ENCODE measurements at places on chromosomes 11 and 22.

DNA sequence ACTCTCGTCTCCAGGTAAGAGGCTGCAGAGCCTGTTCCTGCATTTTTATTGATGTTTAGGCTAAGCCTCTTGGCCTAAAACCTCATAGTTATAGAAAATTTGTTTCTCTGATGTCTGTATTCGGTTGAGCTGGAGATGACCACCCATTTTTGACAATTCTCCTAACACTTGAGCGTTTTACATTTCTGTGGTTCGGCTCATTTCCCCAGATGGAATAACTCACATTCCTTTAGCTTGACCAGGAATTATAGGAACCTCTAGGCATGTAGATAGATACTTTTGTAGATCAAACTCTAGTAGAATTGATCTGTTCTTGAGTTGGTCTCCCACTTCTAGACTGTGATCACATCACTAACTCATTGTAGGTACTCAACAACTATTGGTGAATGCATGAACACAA lies 172.6 kb upstream of the CADM1 start:
- no peaks in the 10 kb centered on the region for H3K27me3 ChIP-seq
- H3K36me3 ChIP-seq, result no peaks in the 10 kb centered on the region
- no peak for DNase-seq

DNA sequence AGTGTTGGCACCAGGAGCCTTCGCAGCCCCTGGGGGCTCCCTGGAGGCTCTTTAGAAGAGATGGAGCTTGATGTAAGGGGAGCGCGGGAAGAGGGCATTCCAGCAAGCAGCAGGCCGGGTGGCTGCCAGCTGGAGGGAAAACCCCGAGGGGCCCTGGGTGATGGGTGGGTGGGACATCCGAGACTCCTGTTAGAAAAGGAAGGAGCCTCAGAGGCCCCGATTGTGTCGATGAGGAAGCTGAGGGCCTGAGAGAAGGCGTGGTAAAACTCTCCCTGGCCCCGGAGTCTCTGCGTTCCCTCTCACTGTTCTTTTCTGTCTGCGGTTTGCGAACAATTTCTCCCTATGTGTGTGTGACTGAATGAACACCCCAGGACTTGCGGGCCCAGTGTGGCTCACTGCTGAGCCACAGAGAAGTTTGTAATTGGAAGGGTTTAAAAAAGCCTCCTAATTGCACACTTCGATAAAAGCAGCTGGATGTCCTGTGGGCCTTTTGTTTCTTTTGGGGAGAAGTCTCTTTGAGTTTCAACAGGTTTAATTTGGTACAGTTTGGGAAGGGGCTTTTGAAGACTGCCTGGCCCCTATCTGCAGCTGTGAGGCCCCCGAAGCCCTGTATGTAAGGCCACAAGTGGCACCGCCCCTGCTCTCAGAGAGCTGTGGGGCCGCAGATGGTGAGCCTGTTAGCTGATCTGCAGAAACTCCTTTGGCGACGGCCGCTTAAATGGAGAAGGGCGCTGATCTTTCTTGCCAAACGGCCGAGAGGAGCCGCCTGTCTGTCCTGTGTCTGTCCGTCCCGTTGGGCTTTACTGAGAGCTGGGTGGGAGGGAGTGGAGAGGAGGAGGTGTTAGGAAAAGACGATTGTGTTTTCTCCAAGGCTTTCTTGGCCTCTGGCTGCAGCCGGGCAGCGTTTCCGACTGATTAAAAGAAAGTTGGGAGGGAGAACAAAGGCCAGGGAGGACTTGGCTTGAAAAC lies 2.0 kb downstream of the FBLN1 start:
- H3K4me1 ChIP-seq, result peaks cover 6% of the 10 kb centered on the region
- DNase-seq, result no peak
- H3K27ac ChIP-seq, result no peak overlapping the region
- H3K4me3 ChIP-seq, result no peak overlapping the region

DNA sequence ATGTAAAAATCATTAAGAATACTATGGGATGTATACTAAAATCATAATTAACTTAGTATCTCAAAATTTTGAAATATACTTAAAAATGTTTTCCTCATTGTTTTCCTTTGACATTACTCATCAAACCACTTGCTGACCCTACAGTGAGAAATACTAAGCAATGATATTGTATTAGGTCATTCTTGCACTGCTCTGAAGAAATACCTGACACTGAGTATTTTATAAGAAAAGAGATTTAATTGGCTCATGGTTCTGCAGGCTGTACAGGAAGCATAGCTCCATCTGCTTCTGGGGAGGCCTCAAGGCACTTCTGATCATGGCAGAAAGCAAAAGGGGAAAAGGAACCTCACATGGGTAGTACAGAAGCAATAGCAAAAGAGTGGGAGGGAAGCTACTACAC lies 950.9 kb upstream of the CHORDC1 start:
- H3K4me1 ChIP-seq, result no peaks in the 10 kb centered on the region
- no peak overlapping the region for H3K27ac ChIP-seq

DNA sequence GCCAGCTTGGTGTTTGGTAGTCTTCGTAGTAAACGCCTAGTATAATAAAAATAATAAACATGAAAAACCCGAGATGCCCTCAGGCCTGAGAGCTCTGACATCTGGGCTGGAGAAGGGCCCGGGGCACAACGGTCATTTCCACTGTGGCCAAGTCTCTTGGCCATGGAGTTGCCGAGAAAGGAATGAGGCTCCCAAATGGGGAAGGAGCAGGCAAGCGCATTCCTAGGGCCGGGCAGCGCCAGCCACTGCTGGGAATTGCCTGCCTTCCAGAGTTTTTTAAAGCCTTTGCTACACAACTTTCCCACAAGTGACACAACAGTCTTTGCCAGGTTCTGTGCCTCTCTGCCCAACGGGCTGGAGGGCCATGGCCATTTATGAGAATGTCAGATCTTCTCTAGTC lies 103.4 kb downstream of the NAV2 start:
- H3K27me3 ChIP-seq, result no peaks in the 10 kb centered on the region
- H3K27ac ChIP-seq, result no peak overlapping the region
- no peak for DNase-seq
- H3K36me3 ChIP-seq, result no peaks in the 10 kb centered on the region
- no peak overlapping the region for H3K4me3 ChIP-seq

GRCh38 chr11:73078631-73079030 lies 63.5 kb downstream of the FCHSD2 start:
- no peak for DNase-seq
- H3K4me1 ChIP-seq, result peaks cover 19% of the 10 kb centered on the region
- H3K27ac ChIP-seq, result no peak overlapping the region
- no peaks in the 10 kb centered on the region for H3K27me3 ChIP-seq

DNA sequence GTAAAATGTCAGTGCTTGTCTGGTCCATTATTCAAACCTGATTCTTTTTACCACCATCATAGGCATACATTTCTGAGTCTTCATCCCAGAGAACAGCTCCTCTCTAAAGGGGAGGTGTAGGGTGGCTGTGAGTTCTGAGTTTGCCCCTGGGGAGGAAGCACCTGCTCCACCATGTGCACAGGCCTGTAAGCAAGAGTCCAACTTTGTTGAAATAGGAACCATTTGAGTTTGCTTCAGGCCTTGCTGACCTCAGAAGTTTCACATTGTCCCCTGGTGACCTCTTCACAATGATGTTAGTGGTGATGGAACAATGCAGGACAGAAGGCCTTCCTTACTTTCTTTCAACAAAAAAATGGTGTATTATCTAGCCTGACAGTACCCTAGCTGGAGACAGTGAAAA lies 54.6 kb upstream of the TOP3B start:
- no peak overlapping the region for H3K4me3 ChIP-seq
- H3K27ac ChIP-seq, result no peak overlapping the region
- H3K4me1 ChIP-seq, result no peaks in the 10 kb centered on the region
- peaks cover 32% of the 10 kb centered on the region for H3K27me3 ChIP-seq
- peak; percentile 4 for DNase-seq

DNA sequence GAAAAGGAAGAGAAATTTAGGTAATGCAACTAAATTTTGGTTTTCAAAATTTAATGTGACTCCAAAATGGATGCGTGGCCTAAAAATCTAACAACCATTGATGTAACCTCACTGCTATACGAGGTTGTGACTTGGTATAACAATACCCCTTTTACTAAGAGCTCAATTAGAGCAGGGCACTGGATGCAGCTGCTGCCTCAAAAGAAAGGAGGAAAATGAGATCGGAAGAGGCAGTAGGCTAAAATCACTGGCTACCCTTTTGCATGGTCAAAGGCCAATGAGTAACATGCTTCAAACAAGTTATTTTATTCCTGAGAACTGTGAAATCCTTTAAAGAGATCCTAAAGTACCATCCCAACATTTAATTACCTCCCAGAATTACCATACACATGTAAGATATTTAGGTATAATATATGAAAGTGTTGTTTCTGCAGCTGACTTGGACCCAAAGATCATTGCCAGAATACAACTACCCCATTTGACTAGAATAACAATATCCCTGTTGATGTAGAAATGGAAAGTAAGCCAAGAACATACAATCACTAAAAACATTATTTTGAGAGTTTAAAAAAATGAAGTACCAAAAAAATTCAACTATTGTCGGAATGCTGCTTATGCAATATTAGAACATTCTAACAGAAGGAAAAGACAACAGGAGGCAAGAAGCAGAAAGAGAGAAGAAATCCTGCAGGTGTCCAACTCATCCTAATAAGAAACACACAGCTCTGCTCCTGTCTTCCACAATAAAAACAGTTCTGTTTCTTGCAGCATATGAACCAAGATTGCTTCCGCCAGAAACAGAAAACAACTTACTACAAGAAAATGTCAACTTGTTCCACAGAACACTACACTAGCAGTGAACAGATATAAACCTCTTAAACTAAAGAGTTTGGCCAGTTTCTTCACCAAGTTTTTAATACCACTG lies 15.0 kb downstream of the SIK3 start:
- no peaks in the 10 kb centered on the region for H3K36me3 ChIP-seq
- no peak overlapping the region for H3K27ac ChIP-seq
- no peak for DNase-seq
- no peak overlapping the region for H3K4me3 ChIP-seq

DNA sequence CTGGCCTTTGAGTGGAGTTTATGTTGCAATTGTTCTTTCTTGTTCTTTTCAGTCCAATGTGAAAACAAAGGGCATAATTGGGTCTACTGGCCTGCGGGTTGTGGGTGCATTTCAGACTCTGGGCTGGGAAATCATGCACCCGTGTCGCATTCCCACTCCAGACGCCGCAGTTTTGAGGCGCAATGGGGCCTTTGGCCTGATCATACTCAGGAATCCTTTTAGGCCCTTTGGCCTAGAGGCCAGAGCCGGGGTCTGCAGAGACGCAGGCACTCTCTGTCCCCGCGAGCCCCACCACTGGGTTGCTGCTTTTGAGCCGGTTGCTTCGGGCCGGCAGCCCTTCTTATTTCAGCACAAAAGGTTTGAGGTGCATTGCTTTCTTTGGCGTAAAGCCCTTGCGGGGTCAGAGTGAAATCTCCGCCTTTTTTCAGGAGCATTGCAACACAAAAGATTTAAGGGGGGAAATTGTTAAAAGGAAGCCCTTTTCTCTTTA lies 48.4 kb upstream of the DBX1 start:
- H3K27me3 ChIP-seq, result peaks cover 38% of the 10 kb centered on the region
- H3K36me3 ChIP-seq, result no peaks in the 10 kb centered on the region
- H3K4me1 ChIP-seq, result no peaks in the 10 kb centered on the region

DNA sequence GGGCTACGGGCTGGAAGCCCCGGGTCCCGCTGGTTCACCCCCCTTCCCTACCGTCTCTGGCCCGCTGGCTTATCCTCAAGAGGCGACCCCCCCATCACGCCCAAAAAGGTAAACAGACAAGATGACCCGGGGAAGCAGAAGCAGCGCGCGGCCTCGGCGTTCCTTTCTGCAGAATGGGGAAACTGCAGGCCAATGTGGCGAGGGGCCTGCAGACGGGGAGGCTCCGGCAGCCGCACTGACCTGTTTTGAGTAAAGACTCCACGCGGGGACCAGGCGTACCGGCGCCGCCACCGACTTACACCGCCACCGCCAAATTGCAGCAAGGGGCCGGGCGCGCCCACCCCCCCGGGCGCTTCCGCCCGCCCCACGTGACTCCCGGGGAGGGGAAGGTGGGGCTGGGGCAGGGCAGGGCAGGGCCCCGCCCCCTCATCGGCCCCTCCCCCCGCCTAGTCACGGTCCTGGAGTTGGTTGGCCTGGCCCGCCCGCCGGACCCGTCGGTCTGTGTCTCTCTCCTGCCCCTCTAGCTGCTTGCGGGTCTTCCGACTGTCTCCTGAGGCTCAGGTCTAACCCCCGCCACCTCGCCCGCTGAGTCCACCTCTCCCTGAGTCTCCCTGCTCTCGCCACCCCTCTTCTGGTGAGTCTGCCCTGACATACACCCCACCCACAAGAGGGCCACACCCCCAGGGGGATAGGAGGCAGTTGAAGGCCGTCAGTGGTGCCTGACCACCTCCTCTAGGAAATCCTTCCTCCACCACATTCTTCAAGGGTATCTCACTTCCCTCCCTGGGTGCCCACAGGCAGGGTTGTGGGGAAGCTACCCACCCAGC lies at the start of gene ARAP1:
TSS of gene ARAP1 (minus strand) at position 321 of the 827 bp plus-strand sequence. CDS start 25,280 bp downstream, outside the sequence.
- peaks cover 33% of the 10 kb centered on the region for H3K4me1 ChIP-seq
- H3K4me3 ChIP-seq, result peak within 1 kb of the TSS; percentile 88
- peak; percentile 82 for DNase-seq

GRCh38 chr11:33016654-33017053 lies 976 bp downstream of the DEPDC7 start:
- H3K36me3 ChIP-seq, result no peaks in the 10 kb centered on the region
- H3K4me1 ChIP-seq, result peaks cover 18% of the 10 kb centered on the region
- H3K4me3 ChIP-seq, result peak overlapping the region; percentile 77
- no peak for DNase-seq

GRCh38 chr22:37060801-37061610 lies 9.5 kb downstream of the KCTD17 start:
- H3K27ac ChIP-seq, result peak overlapping the region; percentile 60
- H3K36me3 ChIP-seq, result peaks cover 10% of the 10 kb centered on the region
- no peak overlapping the region for H3K4me3 ChIP-seq
- peaks cover 29% of the 10 kb centered on the region for H3K4me1 ChIP-seq
- DNase-seq, result peak; percentile 39
- H3K27me3 ChIP-seq, result no peaks in the 10 kb centered on the region

DNA sequence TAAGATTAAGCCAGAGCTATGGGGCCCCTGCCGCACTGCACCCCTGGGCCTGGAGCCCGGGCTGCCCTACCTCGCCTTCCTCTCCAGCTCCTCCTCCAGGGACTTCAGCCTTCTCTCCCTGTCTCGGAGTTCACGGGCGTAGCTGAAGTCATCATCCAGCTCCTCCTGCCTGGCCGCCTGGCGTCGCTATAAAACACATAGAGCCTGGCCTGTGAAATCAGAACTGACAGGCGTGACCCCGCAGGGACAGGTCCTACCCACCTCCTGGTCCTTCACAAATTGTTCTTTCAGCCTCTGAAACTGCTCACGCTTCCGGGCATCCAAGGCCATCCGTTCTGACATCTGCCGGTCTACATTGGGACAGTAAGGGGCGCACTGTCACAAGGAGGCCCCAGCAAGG lies 20.8 kb downstream of the TUBGCP6 start:
- no peak overlapping the region for H3K4me3 ChIP-seq
- no peaks in the 10 kb centered on the region for H3K27me3 ChIP-seq
- H3K4me1 ChIP-seq, result no peaks in the 10 kb centered on the region
- H3K36me3 ChIP-seq, result peaks cover 34% of the 10 kb centered on the region
- no peak for DNase-seq
- H3K27ac ChIP-seq, result no peak overlapping the region
